Camera-type eye (tissue), 1 donor: ENCODE measurements at places on chromosomes 13 and 19. TPM values are rescaled to one million over a fixed set of nuclear protein-coding genes. Genes with fewer than 3 reads are reported as not detected.

TMEM86B gene
- total RNA-seq, result 1.1 TPM

CALR3 gene
- not detected for total RNA-seq

TECR gene
- 47.6 TPM for total RNA-seq

ZNF418 gene
- 31.7 TPM for total RNA-seq

ZIC5 gene
- 10.4 TPM for total RNA-seq

ZNF285 gene
- 17.8 TPM for total RNA-seq

FXYD3 gene
- 20.7 TPM for total RNA-seq

UCHL3 gene
- total RNA-seq, result 34.5 TPM

LMTK3 gene
- 6.1 TPM for total RNA-seq

ZNF470 gene
- total RNA-seq, result 10.2 TPM

ANKLE1 gene
- total RNA-seq, result 0.55 TPM

FPR1 gene
- 1.5 TPM for total RNA-seq

ZNF345 gene
- 34.3 TPM for total RNA-seq

JAK3 gene
- total RNA-seq, result 3.4 TPM

PLPP2 gene
- total RNA-seq, result 12.6 TPM

ZSCAN1 gene
- total RNA-seq, result 0.38 TPM

ZNF570 gene
- 19.8 TPM for total RNA-seq

UGGT2 gene
- 87.5 TPM for total RNA-seq

COL4A2 gene
- total RNA-seq, result 391 TPM

CBLC gene
- 1.1 TPM for total RNA-seq

DIAPH3 gene
- total RNA-seq, result 5.8 TPM

IZUMO2 gene
- not detected for total RNA-seq

RAB3A gene
- 21.1 TPM for total RNA-seq

PLIN5 gene
- total RNA-seq, result 1.8 TPM

LMO7 gene
- 91.8 TPM for total RNA-seq

PRX gene
- total RNA-seq, result 13.4 TPM

MAMSTR gene
- total RNA-seq, result 4.2 TPM

CATSPERD gene
- total RNA-seq, result not detected

KLK7 gene
- total RNA-seq, result not detected

C19orf44 gene
- total RNA-seq, result 12.7 TPM

CGB3 gene
- total RNA-seq, result not detected

KLK4 gene
- not detected for total RNA-seq

C1QTNF9 gene
- 0.38 TPM for total RNA-seq

BCAM gene
- 80.4 TPM for total RNA-seq

KRTDAP gene
- not detected for total RNA-seq

EPS8L1 gene
- total RNA-seq, result 8.7 TPM

TMEM59L gene
- total RNA-seq, result 22.3 TPM

FAAP24 gene
- total RNA-seq, result 1.8 TPM

ZNF69 gene
- 23.9 TPM for total RNA-seq

ZNF14 gene
- 30.3 TPM for total RNA-seq

SHISA2 gene
- total RNA-seq, result 41.9 TPM

DNAAF3 gene
- 2.0 TPM for total RNA-seq

CYSLTR2 gene
- 1.0 TPM for total RNA-seq

KIR2DL1 gene
- not detected for total RNA-seq

WDR88 gene
- not detected for total RNA-seq

NLRP8 gene
- total RNA-seq, result not detected

IL4I1 gene
- 0.27 TPM for total RNA-seq

CLEC17A gene
- not detected for total RNA-seq

AMER2 gene
- total RNA-seq, result 336 TPM

KCNRG gene
- 5.3 TPM for total RNA-seq

SYNGR4 gene
- total RNA-seq, result not detected

KLF16 gene
- 8.4 TPM for total RNA-seq

MBD3L3 gene
- not detected for total RNA-seq

ANGPTL8 gene
- total RNA-seq, result 1.4 TPM
